ENCODE measurements at places on chromosomes 6 and 20.

DNA sequence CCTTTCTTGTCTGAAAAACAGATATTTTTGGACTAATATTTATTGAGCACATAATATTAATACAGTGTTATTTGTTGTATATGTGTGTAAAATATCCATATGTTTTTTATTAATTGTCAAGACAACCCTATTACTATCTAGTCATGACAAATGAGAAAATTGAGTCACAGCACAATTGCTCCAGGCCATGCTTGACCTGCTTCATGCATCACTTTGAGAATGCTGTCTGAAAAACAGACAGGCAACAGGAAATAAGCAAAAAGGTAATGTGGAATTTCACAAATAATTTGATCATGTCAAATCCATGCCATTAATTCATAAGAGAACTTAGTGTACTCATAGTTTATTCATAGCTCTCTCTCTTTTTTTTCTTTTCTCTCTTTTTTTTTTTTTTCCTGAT, 246.5 kb downstream of the RIMS1 start:
- DNase-seq = no peak

DNA sequence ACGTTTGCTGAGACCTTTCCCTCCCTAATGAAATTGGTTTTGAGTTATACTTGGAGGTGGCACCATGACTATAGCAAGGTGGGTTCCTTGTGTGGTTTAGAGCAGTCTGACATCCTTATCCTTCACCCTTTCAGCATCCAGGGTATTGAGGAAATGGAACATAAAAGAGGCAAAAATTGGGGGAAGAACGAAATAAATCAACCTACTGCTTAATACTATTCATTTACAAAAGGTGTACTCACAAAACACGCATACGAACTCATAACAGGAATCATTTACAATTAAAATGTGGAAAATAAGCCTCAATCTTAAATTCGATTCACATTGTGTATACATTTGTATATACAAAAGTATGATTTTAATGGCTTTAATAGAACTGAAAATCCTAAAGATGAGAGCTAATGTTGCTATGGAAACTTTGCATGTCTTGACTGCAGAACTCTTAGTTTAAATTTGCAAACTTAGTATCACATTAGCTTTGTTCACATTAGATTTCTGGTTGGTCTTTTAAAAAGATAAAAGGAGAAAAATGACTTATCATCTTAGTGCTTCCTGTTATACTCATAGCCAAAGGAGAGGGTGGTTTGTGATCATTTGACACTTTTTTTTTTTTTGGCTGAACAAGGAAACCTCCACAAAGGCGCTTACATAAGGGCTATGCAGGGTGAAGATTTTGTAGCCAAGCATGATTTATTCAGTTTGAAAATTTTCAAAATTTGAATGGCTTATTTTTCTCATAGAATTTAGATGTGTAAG, 76.1 kb upstream of the ATXN1 start:
- DNase-seq = no peak

- no peak for DNase-seq
Measured at GRCh38 chr20:8853805-8854338, 215.0 kb upstream of the PLCB4 start.

DNA sequence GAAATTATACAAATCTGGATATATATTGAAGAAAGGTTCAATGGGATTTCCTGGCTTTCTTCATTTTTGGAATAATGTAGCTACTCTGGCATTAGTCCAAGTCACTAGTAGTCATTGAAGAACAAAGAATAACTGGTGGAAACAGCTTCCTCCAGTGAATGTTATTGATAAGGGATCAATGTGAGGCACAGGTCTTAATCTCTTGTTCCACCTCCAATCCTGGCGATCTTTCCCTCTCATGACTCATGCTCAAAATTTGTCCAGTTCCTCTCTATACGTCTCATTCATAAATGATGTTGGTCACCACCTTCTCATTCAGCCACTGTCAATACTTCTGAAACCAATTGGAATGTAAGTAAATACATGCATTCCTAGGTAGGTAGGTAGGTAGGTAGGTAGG, 185.0 kb upstream of the BMP2 start:
- no peak for DNase-seq

DNA sequence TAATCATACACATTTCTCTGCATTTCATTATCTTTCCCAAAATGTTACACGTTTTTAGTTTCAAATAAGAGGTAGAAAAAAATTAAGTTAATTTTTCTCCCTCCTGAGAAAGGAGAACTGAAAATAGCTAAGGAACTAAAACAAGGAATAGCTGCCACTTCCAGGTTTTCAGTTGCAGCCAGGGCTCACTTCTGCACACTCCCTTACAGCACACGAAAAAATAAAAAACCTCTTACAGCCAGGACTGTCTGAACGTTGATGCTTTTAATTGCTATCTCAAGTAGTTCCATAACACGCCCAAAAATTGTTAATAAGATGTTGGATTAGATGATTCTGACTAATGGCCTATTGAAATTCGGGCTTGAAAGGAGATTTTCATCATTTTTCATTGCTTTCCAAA, 153.7 kb upstream of the THBS2 start:
- DNase-seq = no peak

- no peak for DNase-seq
Measured at GRCh38 chr6:43669050-43669921, 18.3 kb downstream of the MRPS18A start.

GRCh38 chr20:22949331-22950109, 85.6 kb upstream of the SSTR4 start:
- DNase-seq = no peak

DNA sequence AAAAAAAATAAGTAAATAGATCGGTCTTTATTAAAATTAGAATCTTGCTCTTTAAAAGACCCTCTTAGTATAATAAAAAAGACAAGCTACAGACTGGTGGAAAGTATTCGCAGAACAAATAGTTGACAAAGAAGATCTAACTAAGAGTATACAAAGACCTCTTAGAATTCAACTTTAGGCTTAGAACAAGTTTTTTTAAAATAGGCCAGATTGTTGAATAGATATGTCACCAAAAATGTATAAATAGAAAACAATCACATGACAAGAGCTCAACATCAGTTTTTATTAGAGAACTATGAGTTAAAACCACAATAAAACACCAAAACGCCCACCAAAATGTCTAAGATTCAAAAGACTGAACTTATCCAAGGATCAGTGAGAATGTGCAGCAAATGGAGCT, 632.7 kb upstream of the PTCHD4 start:
- DNase-seq = no peak

GRCh38 chr6:76506808-76507207, 434.3 kb upstream of the IMPG1 start:
- no peak for DNase-seq

DNA sequence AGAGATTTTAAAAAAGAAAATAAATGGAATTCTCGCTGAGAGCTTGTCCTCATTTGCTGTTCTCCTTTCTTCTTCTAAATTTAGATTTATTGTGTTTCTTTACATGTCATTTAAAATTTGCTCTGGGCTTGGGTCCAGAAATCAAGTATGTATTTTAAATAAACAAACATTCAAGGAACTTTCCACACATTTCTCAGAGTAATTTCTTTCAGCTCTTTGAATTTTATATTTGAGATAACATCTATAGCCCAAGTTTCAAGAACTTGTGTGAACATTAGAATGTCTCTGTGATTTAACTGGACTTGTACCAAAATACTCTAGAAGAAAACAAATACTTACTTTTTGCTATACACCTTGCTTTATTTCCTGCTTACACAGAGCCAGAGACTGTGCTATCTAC, 192.3 kb downstream of the TMEM200A start:
- DNase-seq = no peak

DNA sequence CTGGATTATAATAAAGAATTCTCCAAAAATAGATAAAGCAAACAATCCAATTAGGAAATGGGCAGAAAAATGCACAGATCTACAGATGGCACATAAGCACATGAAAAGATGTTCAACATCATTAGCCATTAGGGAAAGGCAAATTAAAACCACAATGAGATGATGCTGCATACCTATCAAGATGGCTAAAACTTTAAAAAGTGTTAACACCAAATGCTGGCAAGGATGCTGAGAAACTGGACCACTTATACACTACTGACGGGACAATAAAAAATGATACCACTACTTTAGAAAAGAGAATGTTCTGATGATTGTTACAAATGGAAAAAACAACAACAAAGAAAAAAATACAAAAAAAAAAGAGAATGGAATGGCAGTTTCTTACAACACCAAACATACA, 26.5 kb downstream of the LCA5 start:
- no peak for DNase-seq

DNA sequence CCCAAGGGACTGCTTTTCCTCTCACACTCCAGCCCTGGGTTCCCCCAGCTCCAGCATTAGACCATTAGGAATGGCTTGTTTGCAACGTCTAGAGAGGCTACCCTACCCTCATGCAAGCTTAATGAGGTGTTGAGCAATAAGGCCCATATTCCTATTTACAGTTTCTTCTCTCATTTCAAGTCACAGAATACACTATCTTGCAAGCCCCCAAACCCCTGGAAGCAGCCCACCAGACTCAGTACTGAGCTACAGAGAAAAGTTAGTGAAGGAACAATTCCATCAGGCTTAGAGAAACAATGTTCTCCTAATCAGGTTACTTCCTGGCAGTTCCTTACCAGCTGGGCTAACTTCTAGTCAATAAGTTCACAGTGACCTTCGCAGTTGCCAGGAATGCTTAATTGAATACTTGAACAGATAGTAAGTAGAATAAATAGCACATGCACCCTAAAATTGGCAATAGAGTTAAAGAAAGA, 606.5 kb upstream of the NOX3 start:
- no peak for DNase-seq

GRCh38 chr6:36516559-36516958, 30.7 kb downstream of the STK38 start:
- DNase-seq = no peak

DNA sequence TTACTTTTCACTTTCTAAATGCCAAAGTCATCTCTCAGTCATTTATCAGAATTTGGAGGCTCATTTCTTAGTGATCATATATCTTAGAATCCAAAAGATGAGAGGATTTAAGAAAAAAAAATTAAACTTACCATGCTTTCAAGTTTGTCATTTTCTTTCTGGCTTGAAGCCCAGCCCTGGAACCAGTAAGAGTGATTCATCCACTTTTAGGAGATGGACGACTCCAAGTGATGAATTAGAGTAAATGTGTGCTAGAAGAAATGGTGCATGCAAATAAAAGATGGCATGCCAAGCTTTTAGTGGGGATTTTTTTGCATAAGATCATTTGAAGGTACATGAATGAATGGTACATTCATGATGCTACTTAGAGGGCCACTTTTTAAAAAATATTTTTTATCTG, 20.1 kb downstream of the PLCB1 start:
- no peak for DNase-seq

DNA sequence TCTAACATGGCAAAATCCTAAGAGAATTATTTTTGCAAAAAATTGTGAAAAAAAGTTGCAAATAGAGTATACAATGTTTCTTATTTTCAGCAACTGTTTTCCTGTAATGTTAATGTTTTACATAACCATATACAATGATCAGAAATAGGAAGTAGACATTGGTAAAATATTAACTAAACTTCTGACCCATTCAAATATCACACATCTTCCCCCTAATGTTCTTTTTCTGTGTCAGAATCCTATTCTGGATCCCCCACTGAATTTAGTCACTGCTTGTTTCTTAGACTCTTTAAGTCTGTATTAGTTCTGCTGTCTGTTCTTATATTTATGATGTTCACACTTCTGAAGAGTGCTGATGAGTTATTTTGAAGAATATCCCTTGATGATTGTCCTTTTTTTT, 62.0 kb downstream of the HFE start:
- DNase-seq = no peak

GRCh38 chr6:33888664-33889200, 84.9 kb upstream of the MLN start:
- DNase-seq = no peak

DNA sequence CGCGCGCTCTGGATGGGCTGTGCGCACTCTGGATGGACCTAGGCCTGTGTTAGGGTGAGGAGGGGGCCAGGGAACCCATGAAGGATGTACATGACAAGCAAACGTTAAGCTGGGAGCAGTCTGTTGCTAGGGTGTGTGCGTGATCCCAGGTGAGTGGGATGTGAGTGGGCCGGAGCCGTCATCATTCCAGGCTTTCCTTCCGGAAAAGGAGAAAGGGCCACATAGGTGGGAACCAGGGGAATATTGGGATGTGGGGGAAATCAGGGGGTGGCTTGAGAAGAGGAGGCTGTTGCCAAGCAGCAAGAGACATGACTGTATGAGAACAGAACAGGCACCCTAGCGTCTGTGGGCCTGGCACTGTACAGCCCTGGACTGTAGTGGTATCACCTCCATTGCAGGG, 49.7 kb upstream of the EPB41L1 start:
- DNase-seq = no peak

DNA sequence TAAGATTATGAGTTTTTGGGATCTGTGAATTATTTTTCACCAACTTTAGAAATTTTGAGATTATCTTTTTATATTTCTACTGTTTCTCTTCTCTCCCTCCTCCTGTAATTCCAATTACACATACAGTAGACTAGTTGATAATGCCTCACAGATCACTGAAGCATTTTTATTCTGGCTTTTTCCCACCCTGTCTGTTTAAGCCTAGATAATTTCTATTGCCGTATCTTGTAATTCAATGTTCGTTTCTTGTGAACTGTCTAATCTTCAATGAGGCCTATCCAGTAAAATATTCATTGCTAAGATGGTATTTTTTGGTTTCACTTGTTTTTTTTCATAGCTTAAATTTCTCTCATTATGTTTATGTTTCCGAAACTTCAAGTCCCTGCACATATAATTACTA, 12.0 kb downstream of the MDN1 start:
- no peak for DNase-seq
